ENCODE measurements at places on chromosomes 13 and 19.

GRCh38 chr13:28056970-28057712 is 43.2 kb downstream of the FLT3 start:
- DNase-seq: no peak

GRCh38 chr19:40101813-40102212 is 11.1 kb upstream of the ZNF780A start:
- no peak for DNase-seq

DNA sequence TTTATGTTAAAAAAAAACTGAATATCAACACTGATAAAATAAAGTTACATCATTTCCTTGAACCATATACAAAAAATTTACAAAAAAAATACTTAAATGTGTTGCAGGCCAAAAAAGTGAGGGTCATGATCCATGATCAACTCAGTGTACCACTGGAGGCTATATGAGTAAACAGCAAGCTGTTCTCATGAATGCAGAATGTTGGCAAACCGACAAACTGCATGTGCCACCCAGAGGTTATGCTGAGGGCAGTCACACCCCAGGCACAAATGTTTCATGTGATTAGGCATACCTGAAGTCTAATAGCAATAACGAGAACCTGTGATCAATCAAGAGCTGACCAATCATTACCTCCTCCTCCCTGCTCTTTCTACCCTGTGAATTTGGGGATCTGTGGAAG is 91.9 kb downstream of the ZNF431 start:
- DNase-seq: no peak

GRCh38 chr19:49593233-49594113 is 2.5 kb downstream of the PRR12 start:
- peak; percentile 76 for DNase-seq

GRCh38 chr13:66624302-66624701 is 605.8 kb downstream of the PCDH9 start:
- DNase-seq: no peak

GRCh38 chr13:38008636-38009035 is 139.1 kb upstream of the TRPC4 start:
- no peak for DNase-seq

- no peak for DNase-seq
Measured at GRCh38 chr19:28184997-28185396, 1028.0 kb downstream of the UQCRFS1 start.

DNA sequence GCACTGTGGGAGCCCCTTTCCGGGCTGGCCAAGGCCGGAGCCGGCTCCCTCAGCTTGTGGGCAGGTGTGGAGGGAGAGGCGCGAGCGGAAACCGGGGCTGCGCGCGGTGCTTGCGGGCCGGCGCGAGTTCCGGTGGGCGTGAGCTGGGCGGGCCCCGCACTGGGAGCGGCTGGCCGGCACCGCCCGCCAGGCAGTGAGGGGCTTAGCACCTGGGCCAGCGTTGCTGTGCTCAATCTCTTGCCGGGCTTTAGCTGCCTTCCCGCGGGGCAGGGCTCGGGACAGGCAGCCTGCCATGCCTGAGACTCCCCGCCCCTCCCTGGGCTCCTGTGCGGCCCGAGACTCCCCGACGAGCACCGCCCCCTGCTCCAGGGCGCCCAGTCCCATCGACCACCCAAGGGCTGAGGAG is 405.2 kb upstream of the PRR20A start:
- DNase-seq: no peak

- no peak for DNase-seq
Measured at GRCh38 chr19:33700408-33701013, 78.8 kb downstream of the CHST8 start.

DNA sequence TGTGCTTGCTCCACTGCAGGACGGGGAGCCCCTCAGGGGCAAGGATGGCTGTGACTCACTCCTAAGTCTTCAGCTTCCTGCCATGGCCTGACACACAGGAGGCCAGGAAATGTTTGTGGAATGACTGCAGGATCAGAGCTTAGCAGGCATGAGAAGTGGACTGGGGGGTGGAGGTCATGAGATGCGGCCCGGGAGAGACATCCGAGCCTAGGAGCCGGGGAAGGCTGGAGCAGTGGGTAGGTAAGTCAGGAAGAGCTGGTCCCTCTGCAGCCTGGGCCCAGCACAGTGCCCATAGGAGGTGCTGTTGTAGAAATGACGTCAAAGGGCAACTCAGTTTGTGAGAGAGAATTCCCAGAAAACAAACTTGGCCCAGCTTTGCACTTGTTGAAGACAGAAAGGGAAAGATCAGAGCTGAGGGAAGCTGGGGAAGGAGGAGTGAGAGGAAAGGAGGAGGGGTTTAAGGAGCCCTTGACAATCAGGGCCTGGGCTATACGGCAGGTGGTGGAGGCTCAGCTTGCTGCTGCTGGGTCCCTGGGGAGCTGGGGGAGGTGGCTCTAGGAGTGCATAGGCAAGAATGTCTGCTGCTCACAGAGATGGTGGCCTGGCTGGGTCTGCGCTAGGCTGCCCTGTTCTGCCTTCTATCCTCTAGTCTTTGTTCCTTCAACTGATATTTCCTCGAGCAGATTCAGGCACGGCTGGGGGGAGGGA is 18.5 kb downstream of the POU2F2 start:
- peak; percentile 93 for DNase-seq

GRCh38 chr19:17455308-17456123 is 5.2 kb downstream of the NXNL1 start:
- DNase-seq: no peak

- DNase-seq: peak; percentile 38
Measured at GRCh38 chr19:6125571-6125989, 9.9 kb upstream of the ACSBG2 start.

- DNase-seq: no peak
Measured at GRCh38 chr13:98719527-98720250, 32.8 kb downstream of the SLC15A1 start.

DNA sequence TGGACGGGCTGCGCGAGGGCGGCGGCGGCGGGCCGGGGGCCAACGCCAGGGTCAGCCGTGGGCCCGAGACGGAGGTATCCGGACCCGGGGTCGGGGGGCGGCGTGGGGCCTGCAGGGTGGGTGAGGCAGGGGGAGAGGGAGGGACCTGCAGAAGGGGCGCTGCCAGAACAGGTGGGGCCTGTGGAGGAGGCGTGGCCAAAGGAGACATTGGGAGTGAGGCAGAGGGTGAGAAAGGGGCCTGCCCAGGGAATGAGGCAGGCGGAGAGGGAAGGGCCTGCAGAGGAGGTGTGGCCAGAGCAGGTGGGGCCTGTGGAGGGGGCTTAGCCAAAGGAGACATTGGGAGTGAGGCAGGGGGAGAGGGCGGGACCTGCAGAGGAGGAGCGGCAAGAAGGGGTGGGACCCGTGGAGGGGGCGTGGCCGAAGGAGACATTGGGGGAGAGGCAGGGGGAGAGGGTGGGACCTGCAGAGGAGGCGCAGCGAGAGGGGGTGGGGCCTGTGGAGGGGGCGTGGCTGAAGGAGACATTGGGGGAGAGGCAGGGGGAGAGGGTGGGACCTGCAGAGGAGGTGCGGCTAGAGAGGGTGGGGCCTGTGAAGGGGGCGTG is 4.2 kb downstream of the PRR36 start:
- DNase-seq: no peak

DNA sequence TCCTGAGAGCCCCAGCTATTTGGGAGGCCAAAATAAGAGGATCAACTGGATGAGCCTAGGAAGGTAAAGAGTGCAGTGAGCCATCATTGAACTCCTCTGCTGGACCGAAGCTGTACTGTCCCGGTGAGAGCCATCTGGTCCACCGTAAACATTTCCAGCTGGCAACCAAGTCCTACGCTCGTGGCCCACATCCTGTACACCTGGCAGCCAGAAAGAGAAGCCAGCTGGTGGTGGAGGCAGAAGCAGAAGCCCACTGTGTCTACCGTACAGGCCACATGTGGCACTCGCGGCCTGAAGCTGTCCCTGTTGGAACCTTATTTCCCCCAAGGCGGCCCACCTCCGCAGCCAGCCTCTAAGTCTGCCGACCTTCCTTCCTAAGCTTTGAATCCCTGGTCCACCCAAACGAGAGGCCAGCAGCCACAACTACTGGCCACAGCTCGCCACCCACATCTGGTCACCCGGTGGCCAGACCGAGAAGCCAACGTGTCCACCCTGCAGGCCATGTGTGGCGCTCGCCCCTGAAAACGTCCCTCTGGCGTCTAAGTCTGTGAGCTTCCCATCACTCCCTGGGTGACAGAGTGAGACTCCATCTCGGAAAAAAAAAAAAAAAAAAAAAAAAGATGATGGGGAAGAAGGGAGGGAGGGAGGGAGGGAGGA is 14.2 kb upstream of the ZNF91 start:
- no peak for DNase-seq

GRCh38 chr13:29707876-29708543 is 112.5 kb upstream of the SLC7A1 start:
- DNase-seq: peak; percentile 3

DNA sequence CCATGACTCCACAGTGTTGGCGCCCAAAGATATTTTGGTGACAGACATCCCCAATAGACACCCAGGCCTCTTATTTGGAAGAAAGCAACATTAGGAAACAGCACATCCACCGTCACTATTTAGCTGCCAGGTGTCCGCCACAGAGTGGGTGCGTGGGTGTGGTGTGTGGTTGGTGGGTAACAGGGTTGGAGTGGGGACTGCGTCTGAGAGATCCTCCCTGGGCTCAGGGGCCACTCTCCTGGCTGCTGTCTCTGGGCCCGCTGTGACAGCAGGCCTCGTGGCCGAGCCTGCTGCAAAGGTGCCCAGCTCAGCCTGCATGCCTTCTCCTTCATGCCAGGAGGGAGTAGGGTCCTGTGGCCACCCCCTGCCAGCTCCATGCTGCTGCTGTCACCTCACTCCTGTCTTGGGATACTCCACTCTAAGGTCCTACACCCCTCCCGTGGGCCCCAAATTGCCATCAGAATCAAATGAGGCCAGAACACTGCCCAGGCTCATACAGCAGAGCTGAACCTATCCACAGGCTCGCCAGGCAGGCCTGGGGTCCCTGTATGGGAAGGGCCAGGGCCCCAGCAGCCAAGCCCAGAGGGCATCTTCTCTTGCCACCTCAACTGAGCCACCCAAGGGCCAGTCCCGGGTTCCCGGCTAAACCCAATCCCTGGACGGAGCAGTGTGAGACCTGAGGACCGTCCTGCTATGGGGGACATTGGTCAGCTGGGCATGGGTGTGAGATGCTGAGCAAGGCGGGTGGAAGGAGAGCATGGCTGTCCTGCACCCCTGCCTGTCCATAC is 24.7 kb upstream of the TIMM44 start:
- no peak for DNase-seq

DNA sequence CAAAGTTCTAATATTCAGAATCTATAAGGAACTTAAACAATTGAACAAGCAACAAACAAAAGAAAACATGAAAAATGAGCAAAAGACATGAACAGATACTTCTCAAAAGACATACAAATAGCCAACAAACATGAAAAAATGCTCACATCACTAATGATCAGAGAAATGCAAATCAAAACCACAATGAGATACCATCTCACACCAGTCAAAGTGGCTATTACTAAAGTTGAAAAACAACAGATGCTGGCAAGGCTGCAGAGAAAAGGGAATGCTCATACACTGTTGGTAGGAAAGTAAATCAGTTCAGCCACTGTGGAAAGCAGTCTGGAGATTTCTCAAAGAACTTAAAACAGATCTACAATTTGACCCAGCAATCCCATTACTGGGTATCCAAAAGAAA is 74.3 kb downstream of the CRYL1 start:
- DNase-seq: no peak

Data from amniotic stem cell (primary cell).